ENCODE measurements at places on chromosomes 1 and 21.

GRCh38 chr1:169345511-169345910, 22.1 kb downstream of the NME7 start:
- DNase-seq: no peak

DNA sequence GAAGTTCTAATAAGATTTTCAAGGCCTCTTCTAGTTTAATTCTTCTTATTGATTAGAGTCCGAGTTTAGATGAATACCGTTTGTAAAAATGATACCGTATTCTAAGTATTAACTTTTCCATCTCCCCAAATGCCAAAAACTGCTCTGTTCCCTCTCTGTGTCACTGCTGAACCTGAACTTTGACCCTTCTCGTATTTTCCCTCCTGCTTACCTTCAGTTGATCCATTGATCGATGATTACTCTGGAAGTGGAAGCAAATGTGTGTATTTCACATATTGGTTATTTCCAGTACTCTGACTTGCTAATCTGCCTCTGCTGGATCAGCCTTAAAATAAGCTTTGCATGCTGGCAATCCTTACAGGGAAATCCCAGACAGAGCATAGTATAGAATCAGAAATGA, 68.5 kb downstream of the KIF1B start:
- no peak for DNase-seq

GRCh38 chr1:246309247-246309884, 197.7 kb downstream of the SMYD3 start:
- no peak for DNase-seq

- DNase-seq: no peak
Observed at GRCh38 chr1:44642255-44642654, 32.0 kb downstream of the TMEM53 start.

GRCh38 chr1:118335331-118335732, 150.3 kb upstream of the SPAG17 start:
- no peak for DNase-seq

DNA sequence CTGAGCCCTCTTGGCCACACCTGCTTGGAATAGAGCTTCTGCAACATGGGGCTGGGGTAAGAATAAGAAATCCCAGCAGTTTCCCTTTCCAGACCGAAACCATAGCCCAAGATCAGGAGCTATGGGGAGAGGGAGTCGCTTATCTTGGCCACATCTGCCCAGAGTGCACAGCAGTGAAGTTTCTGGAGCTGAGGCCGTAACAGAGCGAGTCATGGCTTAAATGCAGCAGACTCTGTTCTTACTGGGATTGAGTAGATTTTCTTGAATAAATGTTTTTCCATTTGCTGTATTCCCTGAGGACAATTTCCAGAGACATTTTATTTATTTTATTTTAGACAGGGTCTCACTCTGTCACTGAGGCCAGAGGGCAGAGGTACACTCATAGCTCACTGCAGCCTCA, 33.5 kb downstream of the CFAP57 start:
- DNase-seq: no peak

DNA sequence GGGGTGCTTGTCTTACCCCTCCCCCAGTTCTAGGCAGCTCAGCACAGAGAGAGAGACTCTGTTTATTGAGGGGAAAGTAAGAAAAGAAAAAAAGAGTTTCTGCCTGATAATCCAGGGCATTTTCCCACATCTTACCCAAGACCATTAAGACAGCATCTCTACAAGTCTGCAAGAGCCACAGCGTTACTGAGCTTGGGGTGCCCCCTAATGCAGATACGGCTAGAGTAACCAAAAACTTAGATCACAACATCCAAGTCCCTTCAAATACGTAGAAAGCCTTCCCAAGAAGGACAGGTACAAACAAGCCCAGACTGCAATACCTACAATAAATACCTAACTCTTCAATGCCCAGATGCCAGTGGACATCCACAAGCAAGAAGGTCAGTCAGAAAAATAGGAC, 6.2 kb upstream of the TEX50 start:
- DNase-seq: no peak

- no peak for DNase-seq
Observed at GRCh38 chr1:12436345-12436658, 181.7 kb downstream of the DHRS3 start.

GRCh38 chr1:94098585-94099111, 22.3 kb downstream of the ABCA4 start:
- DNase-seq: no peak

DNA sequence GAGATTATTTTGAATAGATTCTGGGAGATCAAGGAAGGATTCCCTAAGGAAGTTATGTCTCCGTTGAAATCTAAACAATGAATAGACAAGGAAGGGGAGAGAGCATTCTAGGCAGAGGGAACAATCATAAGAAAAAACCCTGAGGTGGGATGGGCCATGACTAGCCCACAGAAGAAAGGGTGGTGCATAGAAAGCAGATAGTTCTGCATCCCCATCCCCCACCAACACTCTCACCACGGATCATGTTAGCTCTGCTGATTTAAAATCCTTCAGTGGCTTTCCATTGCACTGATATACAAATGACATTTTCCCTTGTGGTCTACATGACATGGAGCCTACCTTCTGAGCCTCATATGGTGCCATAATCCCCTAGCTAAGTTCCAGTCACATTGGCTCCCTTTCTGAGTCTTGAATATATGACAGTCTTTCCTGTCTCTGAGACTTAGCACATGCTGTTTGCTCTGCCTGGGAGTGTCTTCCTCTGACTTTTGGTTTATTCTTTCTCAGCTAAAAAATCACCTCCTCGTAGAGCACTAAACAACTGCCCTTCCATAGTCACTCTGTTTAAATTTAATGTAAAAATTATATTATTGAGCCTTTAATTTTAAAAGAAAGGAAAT, 15.2 kb downstream of the SCMH1 start:
- DNase-seq: no peak

GRCh38 chr1:155236451-155236850, 18.8 kb downstream of the ENTREP3 start:
- no peak for DNase-seq

DNA sequence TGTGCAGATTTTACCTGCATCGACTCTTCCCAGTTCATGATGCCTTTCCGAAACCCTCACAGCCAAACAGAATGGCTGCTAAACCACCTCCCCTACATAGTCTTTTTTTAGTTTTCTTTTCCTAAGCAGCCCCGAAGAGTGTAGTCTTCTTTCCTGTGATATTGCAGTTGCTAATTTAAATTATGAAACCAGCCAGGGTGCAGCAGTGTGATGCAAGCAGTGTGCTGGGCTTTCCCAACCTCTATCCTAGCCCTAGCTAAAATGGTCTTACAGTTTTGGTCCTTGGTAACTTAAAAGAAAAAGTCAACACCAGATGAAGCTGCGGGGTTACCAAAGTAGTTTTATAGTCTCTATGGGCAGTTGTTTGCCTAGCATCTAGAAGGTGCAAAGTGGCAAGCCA, 82.0 kb upstream of the GCLM start:
- no peak for DNase-seq

DNA sequence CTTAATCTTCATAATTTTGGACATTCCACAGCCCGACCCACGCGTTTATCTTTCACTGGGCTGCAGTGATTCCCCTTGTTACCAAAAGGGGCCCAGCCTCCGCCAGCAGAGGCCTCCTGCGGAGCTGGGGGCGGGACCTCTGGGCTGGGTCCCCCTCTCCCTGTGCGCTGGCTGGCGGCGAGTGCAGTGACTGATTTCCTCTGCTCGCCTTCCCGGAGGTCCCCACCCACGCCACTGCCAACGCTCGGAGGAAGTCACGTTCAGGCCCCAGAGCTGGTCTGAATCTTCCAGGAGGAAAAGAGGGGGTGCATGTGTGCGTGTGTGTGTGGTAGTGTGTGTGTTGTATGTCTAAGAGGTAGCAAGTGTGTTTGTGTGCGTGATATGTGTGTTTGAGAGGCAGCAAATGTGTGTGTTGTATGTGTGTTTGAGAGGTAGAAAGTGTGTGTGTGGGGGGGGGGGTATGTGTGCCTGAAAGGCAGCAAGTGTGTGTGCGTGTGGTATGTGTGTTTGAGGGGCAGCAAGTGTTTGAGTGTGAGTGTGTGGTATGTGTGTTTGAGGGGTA, 35.0 kb upstream of the JAK1 start:
- DNase-seq: peak; percentile 70

GRCh38 chr21:34148419-34148804, 75.0 kb downstream of the MRPS6 start:
- no peak for DNase-seq
